Activated B cell treated with CpG ODN at 0.5 μM for 24 hours (primary cell): ENCODE measurements at places on chromosomes 5 and 9. TPM values are rescaled to one million over a fixed set of nuclear protein-coding genes. Genes with fewer than 3 reads are reported as not detected.

Gene PCDHGA12
- 1.3 and 1.6 TPM in 2 replicates for total RNA-seq

Gene OR13C4
- total RNA-seq, result not detected in 2 replicates

Gene PLCXD3
- not detected in 2 replicates for total RNA-seq

Gene PRSS3
- total RNA-seq, result not detected in 2 replicates
